HT1080 (cell line): ENCODE measurements at places on chromosomes 7 and 10.

GRCh38 chr10:103942866-103943265 is 24.1 kb upstream of the SLK start:
- no peak for DNase-seq

GRCh38 chr10:33258967-33259366 is 75.5 kb downstream of the NRP1 start:
- DNase-seq: peak; percentile 45

DNA sequence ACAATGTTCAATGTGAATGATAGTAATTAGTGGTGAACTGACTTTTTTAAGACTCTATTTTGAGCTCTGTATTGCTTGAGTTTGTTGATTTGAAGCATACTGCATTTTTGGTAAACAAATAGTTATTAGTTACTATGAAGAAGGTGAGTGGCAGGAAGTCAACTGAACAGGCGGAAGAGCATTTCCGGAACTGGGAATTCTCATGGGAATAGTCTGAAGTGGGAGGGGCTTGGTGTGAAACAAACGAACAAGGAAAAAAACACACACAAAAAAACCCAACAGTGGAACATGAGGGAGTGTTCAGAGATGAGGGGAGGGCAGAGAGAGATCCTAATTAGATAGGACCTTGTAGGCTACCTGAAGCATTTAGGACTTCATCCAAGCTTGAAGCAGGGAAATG is 43.9 kb upstream of the C1QL3 start:
- DNase-seq: no peak

- DNase-seq: no peak
Measured at GRCh38 chr10:57743711-57744110, 524.0 kb downstream of the IPMK start.

DNA sequence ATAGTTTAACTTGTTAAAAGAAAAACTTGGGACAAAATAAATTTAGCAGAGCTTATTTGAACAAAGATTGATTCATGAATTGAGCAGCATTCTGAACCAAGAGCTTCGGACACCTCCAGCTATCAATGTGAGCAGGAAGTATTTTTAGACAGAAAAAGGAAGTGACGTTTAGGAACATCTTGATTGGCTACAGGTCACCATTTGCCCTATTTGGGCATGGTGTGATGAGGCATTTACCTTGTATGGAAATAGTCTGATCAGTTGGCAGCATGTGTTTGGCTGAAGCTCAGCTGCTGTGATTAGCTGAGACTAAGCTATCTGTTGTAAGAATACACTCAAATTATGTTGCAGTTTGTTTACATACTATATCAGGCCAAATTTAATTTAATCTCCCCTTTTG is 185.1 kb downstream of the ATRNL1 start:
- DNase-seq: peak; percentile 15

GRCh38 chr7:154869436-154869835 is 133.5 kb downstream of the PAXIP1 start:
- DNase-seq: no peak

DNA sequence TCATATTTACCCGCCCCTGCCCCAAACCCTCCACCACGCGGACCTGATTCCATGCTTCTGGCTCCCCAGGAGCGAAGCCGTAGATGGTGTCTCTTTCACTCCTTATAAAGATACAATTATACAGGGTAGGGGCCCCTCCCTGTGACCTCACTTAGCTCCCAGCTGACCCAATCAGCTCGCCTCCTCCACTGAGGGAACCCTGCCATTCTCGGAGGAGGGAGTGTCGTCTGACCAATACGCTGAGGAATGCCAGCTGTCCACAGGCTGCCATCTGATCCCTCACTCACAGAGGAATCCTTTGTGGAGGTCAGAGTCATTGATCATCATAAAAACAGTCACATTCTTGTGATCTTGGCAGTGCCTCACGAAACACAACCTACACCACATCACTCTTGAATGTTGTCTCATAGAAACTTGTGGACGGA is 67.5 kb upstream of the INSIG1 start:
- DNase-seq: peak; percentile 99

DNA sequence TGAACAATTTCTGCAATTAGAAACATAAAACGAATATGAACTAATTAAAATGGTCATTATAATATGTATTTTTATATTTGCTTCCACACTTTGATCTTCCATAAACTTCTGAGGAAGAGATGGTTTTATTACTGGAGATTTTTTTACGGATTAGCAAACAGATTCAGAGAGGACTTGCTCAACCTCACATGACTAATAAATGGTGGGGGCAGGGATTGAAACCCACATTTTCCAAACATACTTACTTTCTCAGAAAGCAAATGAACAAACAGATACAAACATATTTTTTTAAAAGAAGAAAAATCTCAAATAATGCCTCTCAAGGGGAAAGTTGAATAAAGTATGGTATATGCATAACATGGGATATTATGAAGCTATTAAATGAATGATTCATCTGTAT is 18.3 kb downstream of the ANKMY2 start:
- no peak for DNase-seq

GRCh38 chr10:101504438-101504837 is 83.6 kb downstream of the POLL start:
- DNase-seq: no peak

- peak; percentile 90 for DNase-seq
Measured at GRCh38 chr7:137801003-137801402, 45.8 kb downstream of the DGKI start.

DNA sequence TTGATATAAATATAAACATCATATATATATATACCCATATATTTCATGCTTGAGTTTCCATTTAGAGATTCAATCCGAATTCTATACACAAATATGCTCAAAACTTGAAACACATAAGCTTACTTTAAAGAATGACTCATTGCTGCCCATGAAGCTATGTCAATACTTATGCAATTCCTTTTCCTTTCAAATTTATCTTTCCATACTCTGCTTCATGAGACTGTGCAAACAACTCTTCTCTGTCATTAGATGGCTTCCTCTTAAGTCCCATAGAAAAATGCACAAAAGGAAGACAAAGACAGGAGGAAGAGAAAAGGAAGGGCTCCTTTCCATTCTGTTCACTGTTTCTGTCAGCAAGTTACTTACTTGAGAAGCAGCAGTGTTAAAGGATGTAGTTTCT is 895.7 kb upstream of the SORCS1 start:
- DNase-seq: peak; percentile 62

- DNase-seq: no peak
Measured at GRCh38 chr7:141102436-141102835, 28.6 kb downstream of the TMEM178B start.

DNA sequence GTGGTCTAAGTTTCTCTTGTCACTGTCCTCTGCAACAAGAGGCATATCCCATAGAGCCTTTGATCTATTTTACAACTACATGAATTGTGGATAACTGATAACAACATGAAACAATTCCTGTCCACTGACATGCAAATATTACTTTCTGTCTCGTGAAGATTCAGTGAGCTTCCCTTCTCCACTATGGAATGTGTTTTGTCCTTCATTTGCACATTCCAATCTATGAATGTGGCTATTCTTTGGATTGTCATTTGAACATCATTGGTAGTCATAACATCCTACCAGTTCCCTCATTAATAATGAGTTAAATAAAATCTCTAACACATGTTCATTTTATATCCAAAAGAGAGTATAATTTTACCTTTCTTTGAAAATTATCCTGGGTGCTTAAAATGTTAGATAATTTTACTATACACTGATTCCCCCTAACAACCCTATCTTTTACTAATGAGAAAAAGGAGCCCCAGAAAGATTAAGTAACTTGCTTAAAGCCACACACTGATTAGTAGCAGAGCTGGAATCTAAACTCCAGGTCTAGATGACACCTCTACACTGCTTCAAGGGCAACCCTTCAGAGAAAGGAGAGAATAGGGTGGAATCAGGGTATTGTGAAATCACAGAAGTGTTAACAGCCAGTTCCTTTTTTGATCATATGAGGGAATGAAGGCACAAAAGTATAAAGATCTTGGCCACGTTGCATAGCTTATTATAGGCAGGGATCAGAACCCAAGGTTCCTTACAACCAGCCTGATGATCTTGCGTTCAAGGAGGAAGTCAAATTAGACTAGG is 39.1 kb downstream of the PDE1C start:
- DNase-seq: peak; percentile 10

DNA sequence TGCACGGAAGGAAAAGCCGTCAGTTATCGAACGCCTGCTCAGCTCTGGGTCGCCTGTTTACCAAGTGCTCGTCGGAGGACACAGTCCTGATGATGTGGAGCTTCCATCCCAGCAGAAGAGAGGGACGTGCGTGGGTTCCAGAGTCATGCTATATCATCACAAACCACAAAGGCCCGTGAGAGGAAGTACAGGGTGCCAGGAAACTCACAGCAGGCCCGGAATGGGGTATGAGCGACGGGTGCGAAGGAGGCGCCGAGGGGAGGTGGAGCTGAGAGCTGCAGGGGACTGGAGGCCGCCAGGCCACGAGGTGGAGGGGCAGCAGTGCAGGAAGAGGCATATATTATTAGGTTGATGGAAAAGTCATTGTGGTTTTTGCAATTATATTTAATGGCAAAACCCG is 102.5 kb downstream of the ACTR3B start:
- DNase-seq: no peak

- DNase-seq: peak; percentile 82
Measured at GRCh38 chr10:93376372-93377293, 105.5 kb downstream of the MYOF start.

- no peak for DNase-seq
Measured at GRCh38 chr10:72342911-72343310, 11.8 kb downstream of the DNAJB12 start.

DNA sequence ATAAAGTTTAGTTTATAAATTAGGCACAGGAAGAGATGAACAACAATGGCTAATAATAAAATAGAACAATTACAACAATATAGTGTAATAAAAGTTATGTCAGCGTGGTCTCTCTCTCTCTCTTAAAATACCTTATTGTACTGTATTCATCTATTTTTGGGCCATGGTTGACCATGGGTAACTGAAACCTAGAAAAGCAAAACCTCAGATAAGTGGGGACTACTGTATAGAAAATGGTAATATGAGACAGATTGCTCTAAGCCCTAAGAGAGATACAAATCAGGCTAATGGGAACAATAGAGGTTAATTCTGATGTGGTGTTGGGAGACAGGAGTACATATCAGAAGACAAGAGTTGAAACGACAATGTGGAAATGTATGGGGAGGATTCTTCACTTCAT is 86.2 kb downstream of the ZNF365 start:
- DNase-seq: no peak

- peak; percentile 46 for DNase-seq
Measured at GRCh38 chr10:17599089-17599488, 18.1 kb downstream of the HACD1 start.

DNA sequence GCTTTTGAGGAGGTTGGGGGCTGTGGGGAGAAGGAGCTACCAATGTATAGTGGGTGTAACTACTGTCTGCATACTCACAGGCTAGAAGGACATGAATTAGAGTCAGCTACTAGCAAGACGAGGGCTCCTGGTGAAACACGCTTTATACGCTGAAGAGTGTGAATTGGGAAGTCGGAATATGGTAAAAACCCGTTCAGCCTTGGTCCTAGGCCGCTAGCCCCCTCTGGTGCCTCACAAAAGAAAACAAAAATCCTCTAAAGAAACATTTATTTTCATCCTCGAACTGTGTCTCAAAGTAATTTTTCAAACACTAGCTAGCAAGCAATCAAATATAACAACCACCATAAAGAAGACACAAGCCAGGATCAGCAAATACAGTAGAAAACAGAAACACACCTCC is 338.1 kb upstream of the SEMA3C start:
- DNase-seq: no peak

DNA sequence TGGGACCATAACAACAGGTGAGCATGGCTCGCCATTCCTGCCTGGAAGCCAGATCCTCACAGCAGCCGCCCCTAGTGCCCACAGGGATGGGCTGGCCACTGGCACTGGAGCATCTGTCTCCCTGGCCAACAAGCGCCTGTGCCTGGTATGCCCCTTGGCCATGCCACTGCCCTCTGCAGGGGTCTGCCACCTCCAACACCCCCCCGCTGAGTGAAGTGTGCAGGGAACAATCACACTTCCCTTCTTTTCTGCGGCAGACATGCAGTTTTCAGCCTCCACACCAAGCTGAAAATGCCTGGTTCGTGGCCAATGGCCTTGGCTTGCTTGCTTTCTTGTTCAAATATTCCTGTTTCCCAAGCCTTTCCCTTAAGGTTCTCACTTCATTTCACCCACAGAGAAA is 50.7 kb downstream of the HSPA12A start:
- DNase-seq: no peak

DNA sequence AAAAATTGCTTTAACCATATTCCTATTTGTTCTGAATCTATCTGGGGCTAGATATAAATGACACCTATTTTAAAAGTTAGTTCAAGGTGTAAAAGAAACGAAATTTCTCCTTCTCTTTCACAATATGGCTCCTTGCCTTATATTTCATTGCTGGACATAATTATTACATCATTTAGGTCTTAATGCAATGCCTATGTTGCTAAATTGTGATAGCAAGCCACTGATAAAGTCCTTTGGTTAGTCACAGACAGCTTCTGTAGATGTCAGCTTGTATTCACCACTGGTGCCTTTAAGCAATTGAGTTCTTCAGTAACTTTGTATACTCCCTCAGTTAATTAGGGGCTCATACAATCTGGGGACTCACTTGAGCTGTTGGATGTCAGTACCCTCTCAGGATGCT is 1236.6 kb downstream of the GATA3 start:
- no peak for DNase-seq

DNA sequence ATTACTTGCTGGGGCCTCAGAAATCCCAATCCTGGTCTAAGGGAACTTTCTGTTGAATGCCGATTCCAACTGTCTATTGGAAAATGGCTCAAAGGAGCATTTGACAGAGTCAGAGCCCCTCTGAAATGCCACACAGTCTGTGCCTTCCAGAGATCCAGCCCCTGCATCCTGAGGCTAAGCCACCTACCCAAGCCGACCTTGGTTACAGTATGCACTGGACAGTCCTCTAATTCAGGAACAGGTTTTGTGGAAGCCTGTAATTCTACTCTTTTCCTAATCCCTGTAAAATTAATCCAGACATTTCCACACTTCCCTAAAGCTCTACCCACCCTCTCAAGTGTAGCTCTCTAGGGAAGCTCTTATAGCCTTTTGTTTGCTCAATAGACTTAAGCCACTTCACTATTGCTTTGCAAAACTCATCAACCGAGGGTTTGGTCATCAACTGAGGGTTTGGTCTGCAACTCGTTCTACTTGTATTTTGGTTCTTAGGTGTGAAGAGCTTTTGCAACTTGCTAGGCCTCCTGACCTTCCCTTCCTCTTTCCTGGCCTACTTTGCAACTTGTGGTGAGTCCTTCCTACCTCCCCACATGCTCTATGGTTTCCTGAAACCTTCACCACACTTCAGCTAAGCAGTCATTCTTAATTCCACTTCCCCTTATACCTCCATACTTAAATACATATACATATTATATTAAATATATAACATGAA is 364.8 kb downstream of the SFMBT2 start:
- DNase-seq: no peak
